ENCODE measurements at places on chromosomes 12 and 14.

DNA sequence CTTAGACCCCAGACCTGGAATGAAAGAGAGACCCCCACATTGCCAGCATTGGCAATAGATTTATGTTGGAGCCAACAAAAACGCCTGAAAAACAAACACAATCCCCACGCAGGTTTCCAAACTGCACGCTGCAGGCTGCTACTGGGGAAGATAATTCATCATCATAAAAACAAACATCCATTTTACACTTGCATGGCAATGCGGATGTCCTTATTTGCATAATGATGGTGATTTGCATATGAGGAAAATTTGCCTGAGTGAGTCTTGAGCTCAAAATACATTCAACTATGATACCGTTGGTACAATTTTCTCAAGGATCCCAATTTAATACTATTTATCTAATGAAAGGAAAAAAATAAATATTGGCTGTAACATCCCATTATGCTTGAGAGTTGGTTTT lies 33.6 kb upstream of the TMEM132D start:
- DNase-seq, result no peak

GRCh38 chr14:50784683-50785456 lies 46.1 kb downstream of the NIN start:
- no peak for DNase-seq

- DNase-seq, result no peak
Observed at GRCh38 chr14:71711619-71712018, 220.6 kb upstream of the RGS6 start.

- no peak for DNase-seq
Observed at GRCh38 chr12:127761880-127762279, 505.1 kb upstream of the TMEM132C start.

- DNase-seq, result no peak
Observed at GRCh38 chr12:61652265-61652664, 607.9 kb upstream of the USP15 start.

- DNase-seq, result no peak
Observed at GRCh38 chr14:49923442-49923841, 30.6 kb downstream of the ARF6 start.

DNA sequence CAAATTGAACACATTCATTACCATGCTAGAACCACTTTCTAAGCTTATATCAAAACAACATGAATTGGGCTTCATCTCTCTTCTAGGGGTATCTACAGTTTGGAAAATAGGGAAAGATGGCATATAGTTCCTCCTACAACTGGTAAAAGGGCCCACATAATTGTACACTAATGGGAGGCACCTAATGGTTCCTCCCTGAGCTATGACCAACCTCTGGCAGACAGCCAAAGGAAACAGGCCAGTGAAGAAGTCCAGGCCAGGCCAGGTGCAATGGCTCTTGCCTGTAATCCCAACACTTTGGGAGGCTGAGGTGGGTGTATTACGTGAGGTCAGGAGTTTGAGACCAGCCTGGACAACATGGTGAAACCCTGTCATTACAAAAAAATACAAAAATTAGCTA lies 23.2 kb upstream of the APOF start:
- no peak for DNase-seq

- no peak for DNase-seq
Observed at GRCh38 chr14:20470603-20470901, 1.3 kb downstream of the PNP start.

DNA sequence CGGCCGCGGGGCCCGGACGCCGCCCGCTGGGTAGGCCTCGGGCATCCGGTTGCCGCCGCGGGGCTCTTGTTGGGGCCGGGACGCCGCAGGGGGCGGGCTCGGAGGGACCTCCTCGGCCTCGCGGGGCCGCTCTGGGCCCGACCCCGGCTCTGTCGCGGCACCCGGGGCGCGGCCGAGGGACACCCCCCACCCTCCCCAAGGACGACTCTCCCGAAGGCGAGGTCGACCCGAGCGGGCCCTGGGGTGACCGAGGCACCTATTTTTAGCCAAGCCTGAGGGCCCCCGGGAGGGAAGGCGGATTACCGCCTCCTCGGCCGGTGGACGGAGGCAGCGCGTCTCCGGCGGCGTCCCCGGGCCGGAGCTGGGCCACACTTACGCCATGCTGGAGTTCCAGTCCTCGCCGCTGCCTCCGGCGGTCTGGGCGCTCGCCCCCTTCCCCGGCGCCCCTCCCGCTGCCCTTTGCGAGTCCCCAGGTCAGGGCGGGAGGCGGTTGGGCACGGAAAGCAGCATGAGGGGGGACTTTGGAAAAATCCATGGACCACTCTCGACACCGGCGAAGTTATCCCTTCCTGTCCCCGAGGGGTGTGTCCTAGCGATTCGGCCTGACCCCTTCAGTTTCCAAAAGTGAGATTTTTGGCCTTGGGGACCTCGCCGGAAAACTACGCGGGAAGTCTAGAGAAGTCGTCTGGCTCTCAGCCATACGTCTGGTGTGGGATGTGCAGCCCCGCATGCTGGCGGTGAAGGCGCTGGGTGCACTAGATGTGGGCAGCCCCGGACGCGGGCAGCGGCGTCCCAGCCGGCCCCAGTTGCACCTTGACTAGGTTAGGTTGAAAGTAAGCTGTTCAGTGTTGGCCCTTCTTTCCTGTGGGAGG lies 699 bp downstream of the KTN1 start:
- peak; percentile 4 for DNase-seq

GRCh38 chr14:88272390-88273269 lies 50.4 kb downstream of the KCNK10 start:
- no peak for DNase-seq

DNA sequence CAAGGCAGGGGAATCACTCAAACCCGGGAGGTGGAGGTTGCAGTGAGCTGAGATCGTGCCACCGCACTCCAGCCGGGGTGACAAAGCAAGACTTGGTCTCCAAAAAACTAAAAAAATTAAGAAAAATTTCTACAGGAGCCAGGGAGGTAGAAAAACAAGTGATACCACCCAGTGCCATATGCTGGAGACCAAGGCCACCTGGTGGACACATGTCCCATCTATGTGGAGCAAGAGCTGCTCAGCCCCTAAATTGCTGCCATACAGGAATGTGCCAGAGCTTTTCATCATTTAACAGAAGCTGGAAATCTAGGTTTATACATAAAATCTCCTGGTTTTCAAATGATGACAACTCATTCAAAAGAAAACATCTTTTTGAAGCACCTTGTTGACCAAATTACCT lies 61.4 kb upstream of the ELK3 start:
- no peak for DNase-seq

DNA sequence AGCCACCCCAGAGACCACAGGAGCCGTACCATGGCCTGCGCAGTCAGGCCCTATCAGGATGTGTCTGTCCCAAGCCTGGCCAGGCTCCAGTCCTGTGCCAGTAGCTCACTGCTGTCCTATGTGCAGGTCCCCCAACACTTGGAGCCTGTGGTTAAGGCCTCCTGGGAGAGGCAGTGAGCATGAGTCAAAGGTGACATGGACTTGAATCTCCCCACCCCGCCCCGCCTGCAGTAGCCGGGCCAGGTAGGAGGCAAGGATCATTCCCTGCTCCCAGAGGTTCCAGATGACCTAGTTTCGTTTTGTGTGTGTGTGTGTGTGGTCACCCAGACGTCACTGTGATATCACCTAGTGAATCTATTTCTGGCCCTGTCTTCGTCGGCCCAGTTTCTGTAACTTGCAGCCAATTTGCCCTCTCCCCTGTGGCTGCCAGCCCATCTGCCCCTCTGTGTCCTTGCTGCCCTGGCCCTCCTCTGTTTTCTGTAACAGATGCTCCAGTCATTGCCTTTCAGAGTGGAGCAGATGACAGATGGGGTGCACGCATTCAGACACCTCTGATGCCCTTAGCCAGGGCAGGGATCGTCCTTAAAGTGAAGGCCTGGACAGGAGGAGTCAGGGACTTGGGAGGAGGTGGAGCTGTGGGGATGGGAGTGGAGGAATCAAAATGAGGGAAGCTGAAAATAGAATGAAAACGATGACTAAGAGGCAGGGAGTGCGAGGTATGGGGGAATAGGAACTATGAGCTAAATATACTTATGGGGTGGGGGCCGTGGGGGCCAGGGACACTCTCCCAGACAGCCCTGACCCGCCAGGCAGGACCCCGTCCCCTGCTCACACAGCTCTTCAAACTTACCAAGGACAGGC lies 37.4 kb downstream of the SLC6A12 start:
- no peak for DNase-seq

- DNase-seq, result no peak
Observed at GRCh38 chr12:51374361-51374760, 16.8 kb downstream of the GALNT6 start.

DNA sequence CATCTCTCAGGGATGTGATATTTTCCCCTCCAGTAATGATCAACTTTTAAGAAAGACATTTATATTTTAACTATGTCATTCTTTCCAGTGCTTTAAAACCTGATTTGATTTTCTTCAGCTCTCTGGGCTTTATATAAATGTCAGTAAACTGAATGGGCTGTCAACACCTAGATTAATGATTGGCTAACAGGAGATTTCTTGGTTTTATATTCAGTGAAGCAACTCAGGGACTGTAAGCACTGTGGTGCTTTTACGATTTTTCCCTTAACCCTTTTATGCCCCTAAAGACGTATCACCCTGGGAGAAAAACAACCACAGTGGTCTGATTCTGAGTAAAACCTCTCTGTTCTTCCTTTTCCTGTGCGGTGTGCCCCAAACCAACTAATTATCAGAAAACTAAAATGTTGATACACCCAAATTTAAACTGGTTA lies 38.0 kb downstream of the PTGER2 start:
- DNase-seq, result no peak

GRCh38 chr14:49975799-49976198 lies 82.9 kb downstream of the ARF6 start:
- DNase-seq, result no peak

DNA sequence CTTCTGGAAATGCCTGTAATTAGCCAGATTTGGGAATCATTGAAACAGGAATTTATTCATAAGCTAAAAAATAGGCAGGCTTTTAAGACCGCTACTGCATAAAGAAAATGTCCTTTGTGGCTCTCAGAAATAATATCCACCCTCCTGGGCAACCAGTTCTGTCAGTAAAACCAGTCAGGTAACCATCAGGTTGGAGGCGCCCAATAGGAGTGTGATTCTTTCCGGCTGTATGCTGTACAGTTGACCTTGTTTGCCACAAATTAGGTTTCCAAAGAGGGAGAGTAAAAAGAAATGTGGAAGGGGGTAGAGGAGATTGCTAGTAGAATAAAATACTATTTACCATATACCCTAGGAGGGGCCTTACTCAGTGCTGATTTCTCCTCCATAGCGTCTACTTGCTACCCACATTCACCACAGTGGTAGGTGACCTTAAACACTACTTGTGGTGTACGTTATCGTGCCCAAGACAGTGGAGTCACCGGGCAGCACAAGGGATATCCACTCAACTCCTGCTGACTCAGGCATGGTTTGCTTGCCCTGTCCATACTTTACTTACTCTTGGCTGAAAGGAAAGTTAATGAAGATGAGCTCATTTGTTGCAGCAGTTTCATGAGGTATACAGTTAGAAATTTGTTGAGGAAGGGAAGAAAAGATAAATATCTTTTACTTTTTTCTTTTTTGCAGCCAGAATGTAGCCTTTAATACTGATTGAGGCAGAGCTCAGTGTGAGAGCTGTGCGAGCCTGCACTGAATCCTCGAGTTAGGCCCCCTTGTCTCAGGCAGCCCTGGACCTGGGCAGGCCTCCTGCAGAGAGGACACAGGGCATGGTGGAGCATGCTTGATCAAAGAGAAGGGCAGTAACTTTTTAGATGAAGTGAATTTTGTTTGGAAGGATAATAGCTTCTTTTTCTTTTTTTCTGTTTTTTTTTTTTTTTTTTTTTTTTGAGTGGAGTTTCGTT lies 76.7 kb downstream of the DIP2B start:
- DNase-seq, result no peak

DNA sequence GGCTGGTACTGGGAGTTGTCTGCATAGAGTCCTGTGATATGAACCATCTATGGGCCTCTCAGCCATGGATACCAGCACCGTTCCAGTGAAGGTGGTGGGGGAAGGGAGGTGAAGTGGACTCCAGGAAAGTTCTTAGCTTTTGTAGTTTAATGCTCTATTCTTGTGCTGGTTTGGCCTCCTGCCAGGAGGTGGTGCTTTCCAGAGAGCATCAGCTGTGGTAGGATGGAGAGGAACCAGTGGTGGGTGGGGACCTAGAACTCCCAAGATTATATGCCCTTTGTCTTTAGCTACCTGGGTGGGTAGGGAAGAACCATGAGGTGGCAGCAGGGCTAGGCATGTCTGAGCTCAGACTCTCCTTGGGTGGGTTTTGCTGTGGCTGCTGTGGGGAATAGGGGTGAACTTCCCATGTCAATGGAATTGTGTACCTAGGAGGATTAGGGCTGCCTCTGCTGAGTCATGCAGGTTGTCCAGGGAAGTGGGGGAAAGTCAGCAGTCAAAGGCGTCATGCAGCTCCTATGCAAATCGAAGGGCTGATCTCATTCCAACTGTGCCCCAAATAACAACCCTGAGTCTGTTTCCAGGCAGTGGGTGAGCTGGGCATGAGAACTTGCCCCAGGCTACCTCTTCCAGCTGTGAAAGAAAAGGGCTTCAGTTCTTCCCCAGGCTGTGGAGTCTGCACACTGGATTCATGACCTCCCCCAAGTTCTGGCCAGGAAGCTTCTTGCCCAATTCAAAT lies 14.2 kb downstream of the GZMH start:
- no peak for DNase-seq

- DNase-seq, result no peak
Observed at GRCh38 chr12:68011882-68012207, 22.6 kb downstream of the IFNG-AS1 start.

GRCh38 chr14:22230517-22230916 lies 358.5 kb downstream of the DAD1 start:
- DNase-seq, result no peak

DNA sequence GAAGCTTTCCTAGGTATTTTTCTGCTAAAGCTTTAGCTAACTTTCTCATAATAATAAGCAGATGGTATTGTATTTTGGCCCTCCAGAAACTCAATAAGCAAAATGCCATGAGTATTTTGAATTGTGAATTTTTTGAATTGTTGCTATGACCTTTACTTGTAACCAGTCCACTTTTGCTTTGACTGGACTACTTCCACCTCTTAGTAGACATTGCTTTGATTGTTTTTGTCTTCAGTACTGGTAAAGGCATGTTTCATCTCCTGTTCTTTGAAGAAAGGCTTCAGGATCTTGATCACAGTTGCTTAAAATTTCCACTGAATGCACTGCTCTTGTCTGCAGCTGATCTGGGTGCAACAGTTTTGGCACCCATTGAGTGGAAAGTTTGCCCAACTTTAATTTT lies 102.3 kb downstream of the TRMT5 start:
- no peak for DNase-seq

Measured in bone marrow (tissue), 2 donors.